ENCODE measurements at places on chromosomes 6 and 20.

DNA sequence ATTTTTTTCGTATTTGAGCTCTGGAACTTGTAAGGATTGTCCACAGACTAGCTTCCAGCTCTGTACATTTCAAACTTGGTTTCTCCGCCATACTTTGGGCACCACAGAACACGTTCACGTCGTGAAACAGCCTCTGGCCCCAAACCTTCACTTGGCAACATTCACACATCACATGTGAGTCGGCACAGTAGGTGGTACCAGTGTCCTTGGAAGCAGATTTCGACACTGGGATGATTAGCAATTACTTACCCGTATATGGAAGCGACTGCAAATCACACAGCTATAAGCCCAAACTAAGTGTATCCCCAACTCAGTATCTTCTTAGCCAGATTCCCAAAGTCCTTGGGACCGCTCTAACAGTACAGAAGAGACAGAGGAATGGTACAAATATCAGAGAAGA, 60.2 kb downstream of the MAFB start:
- no peak for DNase-seq

DNA sequence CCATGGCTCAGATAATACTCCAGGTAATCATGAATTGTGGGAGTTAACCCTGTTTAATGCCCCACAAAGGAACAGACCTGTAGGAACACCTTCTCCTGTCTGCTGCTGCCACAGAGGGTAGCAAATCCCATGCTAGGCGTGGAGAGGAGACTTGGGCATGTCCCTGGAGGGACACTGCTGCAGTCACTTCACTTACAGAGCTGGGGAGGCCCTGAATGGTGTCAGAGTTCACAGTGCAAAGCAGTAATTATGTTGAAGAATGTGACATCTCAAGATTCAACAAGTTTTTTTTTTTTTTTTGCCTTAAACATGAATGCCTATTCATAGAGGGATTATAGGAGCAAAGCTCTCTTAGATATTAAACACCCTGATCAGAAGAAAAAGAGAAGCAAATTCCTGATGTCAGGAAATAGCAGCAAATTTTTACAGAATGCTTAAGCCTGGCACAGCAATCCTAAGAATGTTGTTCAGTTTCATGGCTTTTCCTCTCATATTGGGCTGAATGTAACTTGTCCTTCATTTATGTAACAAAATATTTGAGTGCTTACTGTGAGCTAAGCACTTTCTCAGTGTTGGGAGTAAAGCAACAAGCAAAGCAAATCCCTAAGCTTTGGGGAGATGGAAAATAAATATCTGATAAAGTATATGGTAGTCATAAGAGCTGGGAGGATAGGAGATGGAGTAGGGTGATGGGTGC, 45.0 kb downstream of the CARMIL1 start:
- no peak for DNase-seq

DNA sequence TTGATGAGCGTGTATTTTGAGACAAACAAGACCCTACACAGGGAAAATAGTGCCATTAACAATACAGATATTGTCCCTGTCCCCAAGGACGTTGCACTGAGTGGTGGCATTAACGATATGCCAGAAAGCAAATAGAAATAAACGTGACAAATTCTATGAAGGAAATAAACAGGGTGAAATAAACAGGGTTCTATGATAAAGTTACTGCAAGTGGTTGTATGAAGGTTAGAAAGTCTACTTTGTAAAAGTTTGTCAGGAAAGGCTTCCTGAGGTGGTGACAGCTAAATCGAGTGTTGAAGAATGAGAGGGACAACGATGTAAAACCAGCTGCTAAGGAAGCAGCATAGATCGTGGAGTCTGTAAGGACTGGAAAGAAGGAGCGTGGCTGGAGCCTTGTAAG, 380.2 kb downstream of the LAMA2 start:
- DNase-seq: no peak

GRCh38 chr6:15329197-15329671, 83.4 kb downstream of the JARID2 start:
- no peak for DNase-seq

DNA sequence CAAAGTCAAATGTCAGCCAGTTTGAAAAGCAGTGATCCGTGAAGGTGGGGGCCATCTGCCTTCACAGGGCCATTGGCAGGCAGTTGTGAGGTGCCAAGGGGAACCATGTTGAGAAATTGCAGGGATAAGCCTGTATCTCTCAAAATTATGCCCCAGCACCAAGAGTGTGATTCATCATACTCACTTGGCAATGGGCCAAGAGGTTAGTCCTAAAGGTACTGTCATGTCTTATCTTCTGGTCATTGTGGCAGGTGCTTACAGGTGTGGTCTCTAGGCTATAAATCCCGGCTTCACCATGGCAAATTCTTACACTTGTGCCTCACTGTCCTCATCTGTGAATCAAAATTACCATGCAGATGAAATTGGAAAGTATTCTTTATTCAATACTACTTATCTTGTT, 150.7 kb upstream of the LAMP5 start:
- no peak for DNase-seq

- DNase-seq: no peak
These were observed 82.3 kb upstream of the FRMD1 start for GRCh38 chr6:168161371-168161750.

- DNase-seq: no peak
These were observed 10.9 kb upstream of the TMEM14B start for GRCh38 chr6:10736731-10737130.

GRCh38 chr6:22240025-22240424, 56.8 kb downstream of the PRL start:
- no peak for DNase-seq

DNA sequence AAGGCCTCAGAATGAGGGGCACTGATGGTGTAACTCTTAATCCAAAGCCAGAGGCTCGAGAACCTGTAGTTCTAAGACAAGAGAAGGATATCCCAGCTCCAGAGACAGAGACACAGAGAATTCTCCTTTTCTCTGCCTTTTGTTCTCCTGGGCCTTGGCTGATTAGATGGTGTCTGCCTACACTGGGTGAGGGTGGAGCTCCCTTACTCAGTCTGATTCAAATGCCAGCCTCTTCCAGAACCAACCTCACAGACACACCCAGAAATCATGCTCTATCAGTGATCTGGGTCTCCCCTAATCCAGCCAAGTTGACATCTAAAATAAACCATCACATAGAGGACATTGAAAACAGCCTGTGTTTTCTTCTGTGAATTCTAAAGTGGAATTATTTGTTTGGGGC, 68.0 kb upstream of the SMIM28 start:
- DNase-seq: no peak

- DNase-seq: no peak
These were observed 13.6 kb upstream of the SRSF6 start for GRCh38 chr20:43444107-43444506.

DNA sequence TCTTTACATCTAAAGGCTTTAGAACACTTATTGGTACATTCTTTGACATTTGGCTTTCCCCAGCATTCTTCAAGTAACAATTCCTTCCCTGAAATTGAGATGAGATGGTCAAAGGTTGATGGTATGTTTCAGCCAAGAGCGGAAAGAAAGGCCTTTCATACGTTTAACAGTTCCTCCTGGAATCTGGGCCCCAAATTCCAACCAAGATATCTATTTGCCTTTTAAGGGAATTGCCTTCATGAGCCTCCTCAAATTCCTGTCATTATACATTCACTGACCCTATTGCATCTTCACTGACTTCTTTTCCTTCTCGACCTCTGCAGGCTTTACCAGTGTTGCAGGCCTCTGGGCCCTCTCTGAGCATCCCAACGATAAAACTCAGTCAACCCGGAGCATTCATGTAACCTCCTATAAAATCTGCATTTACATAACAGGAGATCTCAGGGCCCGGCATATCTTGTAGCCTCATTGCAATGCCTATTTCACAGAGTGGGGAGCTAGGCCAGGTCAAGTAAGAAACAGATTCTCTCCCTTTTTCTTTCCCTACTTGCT, 18.3 kb upstream of the WFDC9 start:
- DNase-seq: no peak

DNA sequence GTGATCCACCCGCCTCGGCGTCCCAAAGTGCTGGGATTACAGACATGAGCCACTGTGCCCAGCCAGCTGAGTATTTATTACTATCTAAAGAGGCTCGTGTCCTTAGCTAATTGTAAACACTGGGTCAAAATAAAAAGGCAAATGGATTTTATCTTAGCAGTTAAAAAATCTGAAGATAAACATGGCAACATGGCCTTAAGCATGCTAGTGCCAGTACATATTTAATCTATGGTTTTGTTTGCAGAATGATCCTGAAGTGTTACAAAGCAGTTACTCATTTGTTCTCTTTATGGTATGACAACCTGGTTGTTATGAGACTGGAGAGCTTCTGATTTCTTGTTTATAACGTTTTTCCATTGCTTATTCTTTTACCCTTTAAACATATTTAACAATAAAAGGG, 3.9 kb upstream of the KIAA0408 start:
- no peak for DNase-seq

- no peak for DNase-seq
These were observed 13.3 kb downstream of the PREP start for GRCh38 chr6:105389543-105389942.

- no peak for DNase-seq
These were observed 251.8 kb upstream of the RUNX2 start for GRCh38 chr6:45076217-45076930.

DNA sequence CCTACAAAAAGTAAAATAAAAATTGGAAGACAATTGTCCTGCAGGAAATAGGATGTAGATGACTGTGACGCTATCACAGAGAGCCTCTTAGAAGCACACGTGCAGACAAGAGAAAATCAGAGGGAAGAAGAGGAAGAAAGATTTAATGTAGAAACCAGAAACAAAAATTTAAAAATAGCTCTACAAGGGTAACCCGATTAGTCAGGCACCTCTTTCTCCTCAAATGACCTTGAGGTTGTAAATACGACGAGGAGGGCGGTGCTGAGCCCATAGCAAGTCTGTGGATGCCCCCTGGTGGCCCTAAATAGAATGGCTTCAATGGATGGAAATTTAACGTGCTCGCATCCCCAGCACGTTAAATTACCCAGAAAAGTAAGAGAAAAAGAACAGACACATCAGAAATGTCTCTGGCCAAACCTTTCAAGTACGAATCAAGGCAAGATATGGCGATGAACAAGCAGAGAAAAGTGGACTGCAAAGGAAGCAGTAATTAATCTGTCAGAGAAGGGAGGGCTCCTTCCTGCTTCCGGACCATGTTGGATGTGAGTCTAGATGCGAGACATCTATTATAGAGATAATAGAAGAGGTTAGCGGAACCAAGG, 4.2 kb upstream of the PRPH2 start:
- DNase-seq: peak; percentile 76

GRCh38 chr6:12605888-12606345, 110.7 kb upstream of the PHACTR1 start:
- peak; percentile 8 for DNase-seq

DNA sequence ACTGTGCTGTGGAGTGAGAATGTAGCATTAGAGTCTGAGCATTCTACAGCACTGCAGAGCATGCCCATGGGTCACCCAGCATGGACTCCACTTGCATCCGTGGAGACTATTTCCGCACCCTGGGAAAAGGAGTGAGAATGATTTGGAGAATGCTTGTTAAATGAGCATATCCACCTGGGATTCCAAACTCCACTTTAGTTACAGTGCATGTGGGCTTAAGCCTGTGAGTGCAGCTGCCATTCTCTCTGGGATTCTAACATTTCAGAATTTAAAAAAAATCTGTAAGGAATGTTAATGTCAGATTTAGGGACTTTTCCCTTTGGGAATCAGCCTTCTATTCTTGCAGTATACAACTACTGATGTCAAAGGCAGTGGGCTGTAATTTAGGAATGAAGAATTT, 33.4 kb downstream of the KIF25 start:
- DNase-seq: no peak

DNA sequence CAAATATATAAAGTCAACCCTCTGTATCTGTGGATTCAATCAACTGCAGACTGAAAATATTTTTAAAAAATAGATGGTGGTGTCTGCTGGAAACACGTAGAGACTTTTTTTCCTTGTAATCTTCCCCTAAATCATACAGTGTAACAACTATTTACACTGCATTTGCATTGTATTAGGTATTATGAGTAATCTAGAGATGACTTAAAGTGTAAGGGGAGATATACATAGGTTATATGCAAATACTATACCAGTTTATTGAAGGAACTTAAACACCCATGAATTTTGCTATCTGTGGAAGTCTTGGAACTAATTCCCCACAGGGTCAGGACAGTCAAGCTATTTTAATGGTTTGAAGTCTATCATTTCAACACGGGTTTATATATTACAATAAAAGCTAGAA, 10.2 kb downstream of the HDAC2 start:
- no peak for DNase-seq

- no peak for DNase-seq
These were observed 50.2 kb upstream of the CHRNA4 start for GRCh38 chr20:63411151-63411897.
